NCI-H774 (cell line): ENCODE measurements at places on chromosomes 13 and 19.

- no peak for DNase-seq
Measured at GRCh38 chr13:77810430-77810829, 108.2 kb downstream of the EDNRB start.

GRCh38 chr13:51349016-51349415 is 9.5 kb downstream of the SERPINE3 start:
- DNase-seq: no peak

- DNase-seq: no peak
Measured at GRCh38 chr13:59745392-59745788, 418.3 kb downstream of the DIAPH3 start.

GRCh38 chr19:5772416-5772815 is 12.1 kb downstream of the PRR22 start:
- DNase-seq: no peak

DNA sequence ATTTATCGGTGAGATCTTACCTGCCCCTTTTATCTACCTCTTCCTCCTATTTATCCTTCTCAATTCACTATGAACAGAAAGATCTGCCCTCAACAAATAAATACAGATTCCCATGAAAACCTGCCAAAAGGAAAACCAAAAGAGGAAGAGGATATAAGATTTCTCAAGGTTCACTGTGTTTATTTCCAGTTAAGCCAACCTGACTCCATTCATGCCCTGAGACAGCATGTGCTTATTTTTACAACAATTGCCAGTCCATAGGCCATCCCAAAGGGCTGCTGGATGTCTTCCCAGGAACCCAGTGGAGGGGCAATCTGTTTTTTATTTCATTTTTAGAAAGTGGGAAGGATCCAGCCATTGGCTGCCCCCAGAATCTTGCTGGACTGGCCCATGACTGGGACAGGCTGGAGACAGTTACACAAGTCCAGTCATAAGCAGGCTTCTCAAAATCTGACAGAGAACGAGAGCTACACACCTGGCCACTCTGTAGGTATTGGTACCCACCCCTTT is 209.1 kb downstream of the IRS2 start:
- DNase-seq: no peak
